ENCODE measurements at places on chromosomes 6 and 20. TPM values are rescaled to one million over a fixed set of nuclear protein-coding genes. Genes with fewer than 3 reads are reported as not detected.

DNA sequence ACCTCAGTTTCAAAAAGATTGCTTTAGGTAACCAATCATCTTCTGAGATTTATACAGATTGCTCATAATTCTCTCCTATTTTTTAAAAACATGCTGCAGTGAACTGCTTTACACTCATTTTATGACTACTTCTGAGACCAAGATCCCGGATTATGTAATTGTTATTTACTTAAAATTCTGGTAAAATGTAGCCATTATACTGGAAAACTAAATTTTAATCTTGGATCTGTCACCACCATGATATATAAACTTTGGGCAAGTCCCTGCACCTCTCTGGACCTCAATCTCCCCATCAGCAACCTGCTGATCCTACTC lies 477 bp upstream of the PROCR start:
- DNase-seq = no peak

- peak; percentile 71 for DNase-seq
Observed at GRCh38 chr6:3081960-3082359, 13.7 kb downstream of the RIPK1 start.

DNA sequence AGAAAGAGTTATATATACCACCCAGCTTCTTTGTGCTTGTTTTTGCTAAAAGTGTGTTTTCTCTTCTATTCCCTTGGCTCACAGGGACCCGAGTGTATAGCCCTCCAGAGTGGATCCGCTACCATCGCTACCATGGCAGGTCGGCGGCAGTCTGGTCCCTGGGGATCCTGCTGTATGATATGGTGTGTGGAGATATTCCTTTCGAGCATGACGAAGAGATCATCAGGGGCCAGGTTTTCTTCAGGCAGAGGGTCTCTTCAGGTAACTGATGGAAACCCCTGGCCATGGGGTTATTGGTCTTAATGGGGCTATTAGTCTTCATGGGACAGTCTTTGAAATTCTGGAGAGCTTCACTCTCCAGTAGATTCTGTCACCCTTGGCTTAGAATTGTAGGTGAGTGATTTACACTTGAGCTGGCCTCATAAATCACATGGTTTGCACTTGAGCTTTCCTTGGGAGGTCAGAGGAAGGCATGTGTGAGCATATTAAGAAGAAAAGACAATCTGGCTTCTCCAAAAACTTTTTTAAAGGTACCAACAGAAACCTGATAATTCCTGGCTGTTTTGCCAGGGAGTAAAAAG lies 3.0 kb downstream of the PIM1 start:
- DNase-seq = no peak

GRCh38 chr6:16243664-16244063 lies 5.3 kb downstream of the GMPR start:
- no peak for DNase-seq

Gene SKIC2
- 21.8 TPM for total RNA-seq
